Left colon (tissue), 2 donors: ENCODE measurements at places on chromosomes 12 and 14.

DNA sequence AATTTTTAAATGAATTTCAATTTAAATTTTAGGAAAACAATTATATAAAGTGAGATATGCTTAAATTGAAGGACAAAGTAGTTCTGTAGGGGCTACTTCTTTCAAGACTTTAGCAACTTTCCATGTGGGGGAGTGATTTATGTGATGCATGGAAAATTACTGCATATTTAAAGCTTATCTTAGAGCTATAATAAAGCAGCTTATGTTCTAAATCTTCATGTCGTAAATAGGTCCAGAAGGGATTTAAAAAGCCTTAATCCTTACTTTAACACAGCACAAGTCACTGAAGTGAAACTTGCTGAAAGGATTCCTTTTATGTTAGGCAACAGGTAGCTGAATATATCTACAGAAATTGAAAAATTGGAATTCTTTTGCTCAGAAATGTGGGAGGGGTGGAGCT is 340.4 kb downstream of the NAV3 start:
- no peak for DNase-seq

DNA sequence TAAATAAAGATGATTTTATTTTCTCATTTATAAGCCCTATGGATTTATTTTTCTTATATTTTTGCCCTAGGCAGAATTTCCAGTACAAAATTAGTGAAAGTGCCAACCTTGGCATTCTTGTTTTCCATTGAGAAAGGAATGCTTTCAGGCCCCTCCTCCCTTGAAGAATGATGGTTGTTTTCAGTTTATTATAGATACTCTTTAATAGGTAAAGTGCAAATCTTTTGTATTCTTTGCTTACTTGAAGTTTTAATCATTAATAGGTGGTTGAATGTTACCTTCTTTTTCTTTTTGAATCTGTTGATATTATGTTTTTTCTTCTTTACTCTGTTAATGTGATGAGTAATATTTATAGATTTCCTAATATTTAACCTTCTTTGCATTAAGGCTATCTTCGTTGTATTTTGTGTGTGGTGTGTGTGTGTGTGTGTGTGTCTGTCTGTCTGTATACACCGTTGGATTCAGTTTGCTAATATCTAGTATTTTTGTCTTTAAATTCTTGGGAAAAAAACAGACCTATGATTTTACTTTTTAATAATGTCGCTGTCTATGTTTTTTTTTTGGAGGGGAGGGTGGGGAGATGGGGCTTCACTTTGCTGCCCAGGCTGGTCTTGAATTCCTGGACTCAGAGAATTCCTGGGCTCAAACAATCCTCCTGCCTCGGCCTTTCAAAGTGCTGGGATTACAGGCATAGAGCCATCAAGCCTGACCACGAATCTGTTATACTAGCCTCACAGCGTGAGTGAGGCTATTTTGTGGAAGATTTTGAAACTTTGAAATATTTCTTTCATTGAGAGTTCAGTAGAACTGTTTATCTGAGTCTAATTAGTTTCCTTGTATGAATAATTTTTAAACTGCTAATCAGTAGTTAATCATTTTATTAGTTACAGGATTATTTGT is 13.5 kb downstream of the SRGAP1 start:
- DNase-seq = no peak

- peak; percentile 68 for DNase-seq
Observed at GRCh38 chr14:61561657-61562276, 133.5 kb upstream of the HIF1A start.

- no peak for DNase-seq
Observed at GRCh38 chr12:92042791-92043531, 102.7 kb downstream of the BTG1 start.

- DNase-seq = no peak
Observed at GRCh38 chr12:40602562-40602961, 89.7 kb upstream of the CNTN1 start.

- DNase-seq = no peak
Observed at GRCh38 chr14:64400829-64401459, 12.8 kb downstream of the MTHFD1 start.

DNA sequence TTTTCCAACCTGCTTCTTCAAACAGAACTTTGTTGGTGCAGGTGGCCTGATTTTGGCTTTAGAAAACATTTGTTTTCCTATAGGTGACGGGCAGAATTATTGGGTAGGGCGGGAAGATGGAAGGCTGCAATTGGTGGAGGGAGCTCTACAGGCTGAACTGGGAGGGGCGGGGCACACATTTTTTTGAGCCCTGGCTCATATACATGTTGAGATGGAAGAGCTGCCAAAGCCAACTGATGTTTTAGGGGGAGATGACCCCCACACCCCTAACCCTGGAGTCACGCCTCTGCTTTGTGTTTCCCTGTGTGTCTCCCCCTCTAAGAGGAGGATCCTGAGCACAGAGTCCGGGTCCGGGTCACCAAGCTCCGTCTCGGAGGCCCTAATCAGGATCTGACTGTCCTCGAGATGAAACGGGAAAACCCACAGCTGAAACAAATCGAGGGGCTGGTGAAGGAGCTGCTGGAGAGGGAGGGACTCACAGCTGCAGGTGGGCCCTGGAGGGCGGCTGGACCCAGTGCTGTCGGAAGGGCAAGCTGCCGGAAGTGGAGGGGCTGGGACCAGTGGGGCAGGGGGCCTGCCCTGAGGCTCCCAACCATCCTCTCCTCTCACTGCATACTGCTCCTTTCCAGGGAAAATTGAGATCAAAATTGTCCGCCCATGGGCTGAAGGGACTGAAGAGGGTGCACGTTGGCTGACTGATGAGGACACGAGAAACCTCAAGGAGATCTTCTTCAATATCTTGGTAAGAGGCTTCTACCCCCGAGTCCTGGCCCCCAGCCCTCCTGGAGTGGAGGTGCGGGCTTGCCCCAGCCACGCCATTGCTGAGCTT is 18.6 kb downstream of the AGAP2 start:
- no peak for DNase-seq

DNA sequence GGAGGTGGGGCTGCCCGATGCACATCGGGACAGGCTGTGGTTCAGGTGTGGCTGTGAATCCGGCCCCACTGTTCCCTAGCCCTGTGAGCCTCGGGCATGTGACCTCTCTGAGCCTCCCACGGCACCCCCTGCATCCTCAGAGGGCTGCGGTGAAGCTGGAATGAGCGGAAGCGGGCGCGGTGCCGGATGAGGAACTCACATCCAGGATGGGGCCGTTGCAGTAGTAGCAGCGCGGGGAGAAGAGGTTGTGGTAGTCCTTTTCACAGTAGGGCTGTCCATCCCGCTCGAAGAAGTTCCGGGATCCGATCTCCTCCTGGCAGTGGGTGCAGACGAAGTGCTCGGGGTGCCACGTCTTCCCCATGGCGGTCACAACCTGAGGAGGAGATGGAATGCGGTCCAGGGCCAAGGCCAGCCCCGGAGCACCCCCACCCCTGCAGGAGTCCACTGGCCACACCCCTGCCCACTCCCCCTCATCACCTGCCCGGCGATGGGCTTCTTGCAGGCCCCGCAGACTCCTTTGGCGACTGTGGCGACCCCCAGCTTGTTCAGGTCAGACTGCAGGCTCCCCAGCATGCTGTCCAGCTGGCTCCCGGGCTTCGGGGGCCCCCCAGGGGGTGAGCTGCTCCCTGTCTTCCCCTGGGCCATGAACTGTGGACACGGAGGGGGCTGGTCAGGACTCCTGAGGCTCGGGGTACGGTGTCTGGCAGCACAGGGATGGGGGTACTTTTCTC is 13.9 kb upstream of the RPLP0 start:
- no peak for DNase-seq

DNA sequence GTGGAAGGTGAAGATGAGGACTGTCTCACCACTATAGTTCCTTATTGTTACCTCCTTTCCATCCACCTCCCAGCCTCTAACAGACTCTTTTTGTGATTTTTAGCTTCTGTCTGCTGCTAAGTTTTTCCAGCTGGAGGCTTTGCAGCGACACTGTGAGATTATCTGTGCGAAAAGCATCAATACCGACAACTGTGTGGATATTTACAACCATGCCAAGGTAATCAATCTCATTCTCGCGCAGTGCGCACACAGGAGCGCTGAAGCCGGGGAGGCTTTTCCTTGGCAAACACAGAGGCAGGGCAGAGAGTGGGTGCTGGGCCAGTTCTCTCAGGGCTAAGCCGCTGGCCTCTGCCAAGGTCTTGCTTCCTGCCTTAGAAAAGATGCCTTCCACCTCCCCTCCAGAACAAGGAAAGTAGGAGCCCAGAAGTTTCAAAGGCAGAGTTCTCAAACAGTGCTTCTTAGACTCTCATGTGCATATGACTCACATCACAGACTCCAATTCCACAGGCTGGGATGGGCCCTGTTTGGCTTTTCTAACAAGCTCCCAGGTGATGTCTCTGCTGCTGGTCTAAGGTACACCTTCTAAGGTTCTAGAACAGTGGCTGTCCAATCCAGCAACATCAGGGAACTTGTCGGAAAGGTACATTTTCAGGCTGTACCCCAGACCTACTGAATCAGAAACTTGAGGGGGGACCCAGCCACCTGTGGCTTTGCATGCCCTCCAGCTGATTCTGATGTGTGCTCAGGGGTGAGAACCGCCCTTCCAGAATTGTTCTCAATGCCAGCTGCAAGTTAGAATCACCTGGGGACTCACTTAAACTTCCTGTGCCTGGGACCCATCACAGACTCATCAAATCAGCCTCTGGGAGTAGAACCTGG is 33.8 kb upstream of the PWP1 start:
- no peak for DNase-seq

- no peak for DNase-seq
Observed at GRCh38 chr12:82698708-82699564, 12.2 kb downstream of the TMTC2 start.

DNA sequence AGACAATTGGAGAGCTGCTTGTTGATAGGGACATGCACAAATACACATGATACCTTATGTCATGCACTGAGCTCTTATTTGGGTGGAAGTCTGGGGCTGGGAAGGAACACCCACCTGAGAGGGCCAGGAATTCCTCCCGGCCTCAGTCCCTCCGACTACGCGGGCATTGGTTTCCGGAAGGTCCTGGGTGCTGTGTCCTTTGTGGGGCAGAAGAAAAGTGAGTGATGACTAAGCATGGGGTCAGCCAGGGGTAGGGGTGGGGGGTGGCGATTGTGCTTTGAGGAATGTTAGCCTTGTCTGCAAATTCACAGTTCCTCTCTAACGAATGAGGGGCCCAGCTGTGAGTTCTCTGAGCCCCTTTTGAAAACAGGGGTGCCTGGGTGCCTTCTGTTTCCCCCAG is 798 bp downstream of the CELA1 start:
- DNase-seq = no peak

GRCh38 chr14:61611880-61612630 is 83.3 kb upstream of the HIF1A start:
- no peak for DNase-seq

DNA sequence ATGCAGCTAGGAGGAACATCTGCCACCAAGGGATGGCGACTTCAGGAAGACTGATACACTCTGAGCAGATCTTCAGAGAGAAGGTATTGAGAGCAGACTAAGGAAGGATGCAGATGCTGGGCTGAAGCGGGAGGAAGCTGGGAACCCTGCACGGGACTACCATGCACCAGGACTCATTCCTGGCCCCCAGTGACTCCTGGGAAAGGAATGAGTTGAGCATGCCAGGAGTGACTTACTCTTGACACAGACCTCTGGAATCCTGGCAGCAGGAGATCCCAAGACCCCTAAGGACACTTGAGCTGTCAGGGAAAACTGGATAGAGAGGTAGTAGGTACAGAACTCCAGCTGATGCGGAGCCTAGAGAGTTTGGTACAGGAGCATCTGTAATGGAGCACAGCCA is 336.1 kb downstream of the RPS29 start:
- DNase-seq = no peak

DNA sequence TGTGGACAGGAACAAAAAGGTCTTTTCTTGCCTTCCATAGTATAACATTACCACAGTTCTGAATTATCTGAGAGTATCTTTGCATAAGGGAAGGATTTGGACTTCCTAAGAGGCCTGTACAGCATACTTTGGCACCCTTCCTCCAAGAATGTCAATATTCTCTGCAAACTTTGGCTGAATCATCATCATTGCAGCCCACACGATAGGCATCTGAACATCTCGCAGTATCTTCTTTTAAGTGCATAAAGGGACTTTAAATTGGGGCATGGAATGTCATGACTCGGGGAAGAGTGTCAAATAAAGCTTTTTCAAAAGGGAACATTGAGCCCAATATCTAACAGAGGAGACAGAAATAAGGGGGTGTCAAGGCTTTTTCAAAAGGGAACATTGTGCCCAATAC is 646.2 kb upstream of the STXBP6 start:
- DNase-seq = no peak

- no peak for DNase-seq
Observed at GRCh38 chr14:68033336-68033932, 213.9 kb downstream of the RAD51B start.

DNA sequence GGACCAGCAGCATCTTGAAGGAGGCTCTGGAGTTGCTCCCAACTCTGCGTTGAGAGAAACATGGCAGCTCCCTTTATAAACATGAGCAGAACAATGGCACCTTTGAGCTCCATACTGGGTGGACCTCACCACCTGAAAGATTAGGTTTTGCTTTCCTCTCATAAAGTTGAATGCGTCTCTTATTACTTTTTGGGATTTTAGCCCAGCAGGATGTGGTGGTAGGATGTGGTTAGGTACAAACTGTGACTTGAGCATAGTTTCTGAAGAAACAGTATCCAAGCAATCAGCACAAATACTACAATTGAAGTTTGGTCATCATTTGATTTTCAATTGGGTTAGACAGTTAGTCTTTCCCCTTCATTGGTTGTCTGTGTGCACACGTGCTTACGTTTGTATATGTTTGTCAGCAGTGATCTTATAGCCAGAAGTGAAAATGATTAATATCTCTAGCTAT is at the start of gene PRR4:
PRR4 (minus strand) TSS at position 51 of the 454 bp plus-strand sequence; CDS start at position 13, 38 bp downstream.
- DNase-seq = no peak

DNA sequence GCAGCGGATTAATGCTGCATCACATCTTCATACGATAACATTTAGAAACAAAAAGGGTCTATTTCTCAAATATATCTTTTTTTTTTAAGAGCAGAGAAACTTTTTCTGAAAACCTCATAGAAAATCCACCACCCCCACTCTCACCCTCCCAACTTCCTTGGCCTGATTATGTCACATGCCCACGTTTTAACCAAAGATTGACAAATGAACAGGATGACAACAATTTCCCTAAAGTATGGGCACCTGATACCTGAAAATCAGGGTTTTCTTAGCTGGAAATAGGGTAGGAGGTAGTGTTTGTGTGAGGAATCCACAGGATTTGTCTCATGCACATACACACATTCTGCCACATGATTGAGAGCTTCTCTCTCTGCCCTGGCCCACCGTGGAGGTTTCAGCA is 74.7 kb upstream of the MDM1 start:
- no peak for DNase-seq

DNA sequence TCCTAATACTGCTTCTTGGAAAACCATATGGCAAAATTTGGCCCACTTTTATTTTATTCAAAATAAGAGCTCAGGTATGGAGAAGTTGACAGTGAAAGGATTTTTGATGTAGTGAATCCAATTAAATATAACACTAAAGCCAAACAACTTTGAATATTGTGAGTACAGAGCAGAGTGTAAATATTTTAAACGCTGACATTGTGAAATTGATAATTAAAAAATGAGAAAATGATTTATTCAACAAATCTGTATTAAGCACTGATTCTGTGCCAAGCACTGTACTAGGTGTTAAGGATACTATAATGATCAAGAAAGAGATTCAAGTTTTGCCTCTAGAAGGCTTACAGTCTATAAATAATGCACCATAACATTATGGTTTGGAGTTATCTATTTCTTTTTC is 50.5 kb downstream of the ATL1 start:
- DNase-seq = no peak

GRCh38 chr12:60830381-60830780 is 1234.6 kb downstream of the SLC16A7 start:
- DNase-seq = no peak
